NCI-H1105 (cell line): ENCODE measurements at places on chromosomes 2 and 18.
A peak's percentile ranks its signal among the peaks of the same experiment; 100 is the strongest.

DNA sequence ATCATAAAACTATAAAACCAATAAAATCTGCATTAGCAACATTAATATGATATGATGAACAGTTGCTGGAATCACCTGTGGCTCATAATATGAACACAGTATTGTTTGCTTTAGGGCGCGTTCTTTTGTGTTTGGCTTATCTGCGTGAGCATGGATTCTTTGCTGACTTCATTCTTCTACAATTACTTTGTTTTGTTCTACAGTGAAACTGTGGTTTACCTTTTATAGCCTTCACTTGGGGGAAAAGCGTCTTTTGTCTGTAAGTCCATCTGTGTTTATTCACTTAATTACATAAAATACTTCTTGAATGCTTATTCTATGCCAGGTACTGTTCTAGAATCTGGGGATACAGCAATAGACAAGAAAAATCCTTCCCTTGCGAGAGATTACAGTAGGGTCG lies 74.0 kb upstream of the SEC11C start:
- DNase-seq: peak; percentile 35

DNA sequence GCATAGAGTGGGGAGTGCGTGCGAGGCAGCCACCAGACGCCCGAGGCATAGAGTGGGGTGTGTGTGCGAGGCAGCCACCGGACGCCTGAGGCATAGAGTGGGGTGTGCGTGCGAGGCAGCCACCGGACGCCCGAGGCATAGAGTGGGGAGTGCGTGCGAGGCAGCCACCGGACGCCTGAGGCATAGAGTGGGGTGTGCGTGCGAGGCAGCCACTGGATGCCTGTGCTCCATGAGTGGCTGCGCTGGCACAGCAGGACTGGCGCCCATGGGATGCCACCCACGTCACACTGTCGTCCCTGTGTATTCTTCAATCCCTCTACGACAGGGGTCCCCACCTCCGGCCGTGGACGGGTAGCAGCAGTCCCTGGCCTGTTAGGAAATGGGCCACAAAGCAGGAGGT lies 221.9 kb downstream of the HDAC4 start:
- no peak for DNase-seq

- DNase-seq: no peak
Measured at GRCh38 chr2:229408356-229408755, 137.3 kb upstream of the PID1 start.

- DNase-seq: no peak
Measured at GRCh38 chr2:226151157-226151556, 648.5 kb downstream of the IRS1 start.

DNA sequence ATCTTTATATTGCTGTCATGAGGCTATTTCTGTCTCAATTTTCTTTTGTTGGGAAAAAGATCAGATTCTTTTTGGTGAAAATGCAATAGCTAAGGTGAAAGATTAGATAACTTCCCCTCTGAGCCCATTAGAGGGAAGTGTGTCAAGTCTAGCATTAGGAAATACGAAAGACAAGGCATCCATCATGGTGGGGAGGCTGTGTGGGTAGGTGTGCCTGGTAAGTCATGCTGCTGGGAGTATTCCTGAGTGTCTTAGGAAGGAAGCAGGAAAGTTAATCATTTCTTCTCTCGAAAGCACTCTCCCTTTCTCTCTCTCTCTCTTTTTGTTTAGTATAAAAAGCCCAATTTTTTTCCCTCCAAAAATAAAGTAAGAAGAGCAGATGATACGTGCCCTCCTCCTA lies 780.2 kb upstream of the FSHR start:
- DNase-seq: no peak

GRCh38 chr2:45781464-45781811 lies 130.0 kb downstream of the PRKCE start:
- no peak for DNase-seq

DNA sequence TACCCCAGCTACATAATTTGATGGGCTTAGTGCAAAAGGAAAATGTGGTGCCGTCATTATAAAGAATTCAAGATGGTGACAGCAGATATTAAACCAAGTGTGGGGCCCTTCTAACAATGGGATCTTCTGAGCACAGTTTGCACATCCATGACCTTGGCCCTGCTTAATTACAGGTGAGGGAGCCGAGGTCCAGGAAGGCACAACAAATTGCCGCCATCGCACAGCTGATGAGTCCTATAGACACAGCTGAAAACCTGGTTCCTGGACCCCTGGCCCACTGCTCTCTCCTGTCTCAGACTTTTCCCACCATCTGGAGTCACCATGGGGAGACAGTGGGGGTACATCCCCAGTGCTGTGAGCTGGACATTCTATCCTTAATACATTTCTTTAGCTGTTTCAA lies 95.8 kb upstream of the MAP4K3 start:
- DNase-seq: no peak

- DNase-seq: no peak
Measured at GRCh38 chr2:239226677-239227581, 173.9 kb downstream of the HDAC4 start.

GRCh38 chr2:97858442-97858841 lies 137.3 kb downstream of the TMEM131 start:
- no peak for DNase-seq

GRCh38 chr2:179435566-179435965 lies 170.9 kb upstream of the SESTD1 start:
- DNase-seq: no peak

DNA sequence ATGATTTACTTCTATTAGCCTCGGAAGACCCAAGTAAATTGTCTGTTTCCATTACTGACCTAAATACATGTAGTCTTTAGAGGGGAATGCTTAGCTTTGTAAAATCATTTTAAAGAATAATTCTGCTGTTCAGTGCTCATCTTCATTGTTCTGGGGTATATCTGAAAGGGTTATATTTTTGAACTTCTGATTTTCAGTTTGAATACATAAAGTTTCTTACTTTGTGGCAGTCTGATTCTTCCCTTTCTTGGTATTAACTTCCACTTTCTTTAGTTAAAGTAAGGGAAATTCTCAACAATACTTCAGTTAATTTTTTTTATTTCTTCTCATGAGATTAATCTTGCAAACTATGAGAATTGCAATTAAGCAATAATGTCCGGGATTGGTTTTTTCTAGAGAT lies 148.4 kb downstream of the DOCK10 start:
- DNase-seq: no peak
